ENCODE measurements at places on chromosomes 6 and 20.

- DNase-seq: no peak
These were observed 35.7 kb downstream of the RAB44 start for GRCh38 chr6:36733300-36733699.

DNA sequence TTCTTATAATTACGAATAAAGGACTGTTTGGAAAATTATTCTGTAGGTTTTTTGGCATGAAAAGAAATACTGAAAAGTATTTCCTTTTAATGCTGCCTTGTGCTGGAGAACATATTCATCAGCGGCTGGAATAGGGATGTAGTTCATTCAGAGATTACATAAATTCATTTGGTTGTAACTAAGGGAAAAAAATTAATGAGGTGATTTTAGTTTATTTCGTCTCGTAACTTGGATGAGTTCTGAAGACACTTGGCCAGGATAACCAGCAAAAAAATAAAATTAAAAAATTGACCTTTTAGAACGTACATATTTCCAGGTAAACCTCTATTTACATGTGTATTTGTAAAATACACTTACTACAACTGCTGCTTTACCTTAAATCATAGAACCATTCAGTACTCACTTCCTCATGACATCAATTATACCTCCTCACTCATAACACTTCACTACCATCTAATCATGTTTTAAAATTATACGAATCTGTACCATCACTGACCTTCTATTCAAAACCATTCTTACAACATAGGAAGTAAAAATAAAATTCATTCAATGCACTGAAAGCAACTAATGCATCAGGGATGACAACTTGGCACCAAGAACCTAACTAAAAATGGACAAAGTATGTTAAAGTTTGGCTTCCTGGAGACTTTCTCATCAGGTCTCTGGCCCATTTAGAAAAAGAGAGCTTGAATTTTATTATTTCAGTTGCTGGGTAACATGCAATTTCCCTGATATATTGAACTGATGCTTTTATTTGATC is 17.2 kb downstream of the KLHL31 start:
- no peak for DNase-seq

GRCh38 chr20:57774951-57775350 is 65.1 kb upstream of the PMEPA1 start:
- no peak for DNase-seq

DNA sequence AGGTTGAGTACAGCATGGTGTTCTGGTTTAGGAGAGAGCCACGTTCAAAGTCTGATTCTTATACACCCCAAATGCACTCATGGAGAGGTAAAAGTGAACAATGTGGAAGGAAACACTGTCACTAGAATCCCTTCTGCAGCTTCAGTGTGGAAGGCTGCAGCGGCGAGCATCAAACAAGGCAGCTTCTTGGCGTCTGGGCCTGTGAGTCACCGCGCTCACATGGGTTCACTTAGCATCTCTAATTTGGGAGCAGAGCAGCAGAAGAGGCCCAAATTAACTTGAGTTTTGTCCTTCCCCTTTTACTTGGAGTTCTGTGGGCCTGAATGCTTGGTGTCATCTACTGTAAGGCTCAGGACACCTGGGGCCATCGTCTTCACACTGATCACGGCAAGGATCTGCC is 10.9 kb upstream of the E2F1 start:
- DNase-seq: no peak

DNA sequence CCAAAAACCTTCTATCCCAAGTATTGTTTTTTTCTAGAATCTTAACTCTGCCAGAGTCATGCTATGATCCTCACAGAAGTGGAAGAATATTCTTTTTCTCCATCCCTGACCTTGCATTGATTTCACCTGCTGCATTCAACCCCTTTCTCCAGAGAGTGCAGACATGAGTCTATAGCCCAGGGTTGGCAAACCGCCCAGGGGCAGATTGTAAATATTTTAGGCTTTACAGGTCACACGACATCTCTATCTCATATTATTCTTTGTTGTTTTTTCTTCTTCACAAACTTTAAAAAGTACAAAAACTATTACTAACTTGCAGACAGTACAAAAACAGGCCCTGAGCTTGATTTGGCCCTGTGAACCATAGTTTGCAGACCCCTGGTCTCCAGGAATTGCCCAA is 112.1 kb upstream of the ASF1A start:
- no peak for DNase-seq

DNA sequence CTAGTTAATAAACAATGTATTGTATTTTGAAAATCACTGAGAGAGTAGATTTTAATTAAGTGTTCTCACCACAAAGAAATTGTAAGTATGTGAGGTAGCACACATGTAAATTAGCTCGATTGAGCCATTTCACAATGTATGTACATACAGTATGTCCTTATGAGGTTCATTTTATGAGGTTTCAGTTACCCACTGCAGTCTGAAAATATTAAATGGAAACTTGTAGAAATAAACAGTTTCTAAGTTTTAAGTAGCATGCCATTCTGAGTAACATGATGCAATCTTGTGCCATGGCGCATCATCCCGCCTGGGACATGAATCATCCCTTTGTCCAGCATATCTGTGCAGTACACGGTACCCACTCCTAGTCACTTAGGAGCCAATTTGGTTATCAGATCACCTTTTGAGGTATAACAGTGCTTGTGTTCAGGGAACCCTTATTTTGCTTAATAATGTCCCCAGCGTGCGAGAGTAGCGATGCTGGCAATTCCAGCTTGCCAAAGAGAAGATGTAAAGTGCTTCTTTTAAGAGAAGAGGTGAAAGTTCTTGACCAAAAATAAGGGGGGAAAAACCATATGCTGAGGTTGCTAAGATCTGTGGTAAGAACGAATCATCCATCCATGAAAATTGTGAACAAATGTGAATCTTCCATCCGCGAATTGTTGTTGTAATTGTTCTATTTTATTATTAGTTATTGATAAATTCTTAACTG is 64.7 kb downstream of the KCNS1 start:
- peak; percentile 44 for DNase-seq

DNA sequence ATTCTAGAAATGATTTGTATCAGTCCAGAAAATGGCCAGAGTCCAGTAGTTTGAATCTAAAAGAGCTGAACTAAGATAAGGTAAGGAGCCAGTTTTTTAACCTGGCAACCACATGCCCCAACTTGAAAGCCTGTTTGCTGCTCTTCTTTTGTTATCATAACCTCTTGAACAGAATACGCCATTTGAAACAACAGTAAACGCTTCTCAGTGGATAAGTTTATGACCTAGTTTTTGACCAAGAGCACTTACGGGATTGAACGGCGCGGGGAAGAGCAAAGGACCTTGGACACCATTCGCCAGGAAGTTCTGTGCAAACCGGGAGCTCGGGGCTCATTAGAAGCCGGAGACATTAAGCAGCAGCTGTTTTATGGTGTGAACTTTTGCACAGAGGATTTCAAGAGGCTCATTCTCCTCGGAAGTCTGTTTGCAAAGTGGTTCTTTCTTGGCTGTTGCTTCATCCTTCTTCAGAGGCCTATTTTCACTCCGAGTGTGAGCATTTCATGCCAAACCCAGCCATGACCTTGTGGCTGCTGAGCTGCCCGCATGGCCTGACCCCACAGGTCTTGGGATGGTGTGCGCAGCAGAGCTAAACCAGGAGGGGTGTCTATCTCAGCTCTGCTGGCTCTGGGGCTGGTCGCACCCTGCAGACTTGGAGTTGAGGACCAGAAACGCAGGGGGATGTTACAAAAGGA is 215.1 kb downstream of the SOX4 start:
- no peak for DNase-seq

GRCh38 chr6:87308970-87309369 is 13.4 kb upstream of the SMIM8 start:
- DNase-seq: no peak

- no peak for DNase-seq
These were observed 30.6 kb upstream of the ME1 start for GRCh38 chr6:83461438-83461837.

DNA sequence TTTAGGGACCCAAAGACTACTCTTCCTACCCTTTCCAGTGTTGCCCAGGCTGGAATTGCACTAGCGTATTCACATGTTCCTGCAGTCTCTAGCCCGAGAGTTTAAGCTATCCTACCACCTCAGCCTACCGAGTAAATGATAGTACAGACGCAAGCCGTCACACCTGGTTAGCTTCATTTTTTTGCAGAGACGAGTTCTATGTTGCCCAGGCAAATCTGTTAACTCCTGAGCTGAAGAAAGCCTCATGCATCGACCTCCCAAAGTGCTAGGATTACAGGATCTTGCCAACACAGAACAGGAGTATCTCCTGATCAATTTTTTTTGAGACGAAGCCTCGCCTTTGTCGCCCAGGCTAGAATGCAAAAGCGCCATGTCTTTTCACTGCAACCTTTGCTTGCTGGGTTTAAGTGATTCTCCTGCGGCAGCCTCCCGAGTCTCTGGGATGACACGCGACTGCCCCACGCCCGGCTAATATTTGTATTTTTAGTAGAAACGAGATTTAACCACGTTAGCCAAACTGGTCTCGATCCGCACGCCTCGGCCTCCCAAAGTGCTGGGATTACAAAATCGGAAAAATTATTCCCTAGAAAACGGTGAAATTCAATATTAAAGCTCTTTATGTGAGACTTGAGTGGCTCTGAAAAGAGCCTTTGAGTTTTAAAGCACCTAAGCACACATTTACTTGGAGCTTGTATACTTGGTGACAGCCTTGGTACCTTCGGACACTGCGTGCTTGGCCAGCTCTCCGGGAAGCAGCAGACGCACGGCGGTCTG is 128.5 kb downstream of the HFE start:
- peak; percentile 50 for DNase-seq

DNA sequence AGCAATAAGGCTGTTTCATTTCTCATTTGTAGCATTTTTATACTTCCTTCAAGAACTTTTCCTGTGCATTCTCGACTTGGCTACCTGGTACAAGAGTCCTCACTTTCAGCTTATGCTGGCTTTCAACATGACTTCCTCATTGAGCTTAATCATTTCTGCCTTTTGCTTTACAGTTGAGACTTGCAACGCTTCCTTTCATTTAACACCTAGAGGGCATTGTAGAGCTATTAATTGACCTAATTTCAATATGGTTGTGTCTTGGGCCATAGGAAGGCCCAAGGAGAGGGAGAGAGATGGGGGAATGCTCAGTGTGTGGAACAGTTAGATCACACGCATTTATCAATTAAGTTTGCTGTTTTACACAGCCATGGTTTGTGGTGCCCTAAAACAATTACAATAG is 37.2 kb downstream of the SLC22A2 start:
- peak; percentile 49 for DNase-seq

- no peak for DNase-seq
These were observed 437.4 kb upstream of the NRSN1 start for GRCh38 chr6:23688650-23689049.

- DNase-seq: no peak
These were observed 753.4 kb upstream of the MMS22L start for GRCh38 chr6:98036344-98036923.

DNA sequence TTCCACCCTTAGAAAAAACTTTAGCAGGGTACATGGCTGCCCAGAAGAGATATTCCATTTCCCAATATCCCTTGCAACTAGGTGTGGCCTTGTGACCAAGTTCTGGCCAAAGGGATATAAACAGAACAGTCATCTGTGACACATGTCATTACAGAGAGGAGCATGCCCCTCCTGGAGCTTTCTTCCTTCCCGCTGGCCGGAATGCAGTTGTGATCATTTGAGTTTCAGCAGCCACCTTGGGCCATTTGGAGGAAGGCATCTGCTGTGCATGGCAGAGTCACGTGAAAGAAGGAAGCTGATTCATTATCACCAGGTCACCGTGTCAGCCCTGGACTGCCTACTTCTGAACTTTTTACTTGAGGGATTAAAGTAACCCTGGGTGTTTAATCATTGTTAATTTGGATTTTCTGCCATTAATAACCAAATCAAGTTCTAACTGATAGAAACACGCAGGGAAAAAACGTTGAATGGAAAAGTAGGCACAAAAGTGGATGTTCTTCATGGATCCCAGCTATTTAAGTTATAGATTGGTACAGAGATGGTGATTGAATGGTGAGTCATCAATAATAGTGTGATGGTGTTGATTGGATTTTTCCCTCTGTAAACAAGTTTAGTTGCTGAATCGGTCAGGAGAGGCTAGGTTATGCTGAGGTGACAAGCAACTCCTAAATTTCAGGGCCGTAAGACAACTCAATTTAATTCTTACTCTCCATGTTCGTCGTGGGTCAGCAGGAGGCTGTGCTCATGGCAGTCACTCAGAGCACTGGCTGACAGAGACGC is 80.7 kb upstream of the CCDC167 start:
- no peak for DNase-seq

- DNase-seq: peak; percentile 21
These were observed at the start of gene STMND1 for GRCh38 chr6:17101422-17102257. Gene STMND1 (plus strand): TSS chr6:17102050. CDS start chr6:17102258, 208 bp downstream.

- DNase-seq: peak; percentile 44
These were observed 1.2 kb upstream of the CD24 start for GRCh38 chr6:106975738-106976064.

DNA sequence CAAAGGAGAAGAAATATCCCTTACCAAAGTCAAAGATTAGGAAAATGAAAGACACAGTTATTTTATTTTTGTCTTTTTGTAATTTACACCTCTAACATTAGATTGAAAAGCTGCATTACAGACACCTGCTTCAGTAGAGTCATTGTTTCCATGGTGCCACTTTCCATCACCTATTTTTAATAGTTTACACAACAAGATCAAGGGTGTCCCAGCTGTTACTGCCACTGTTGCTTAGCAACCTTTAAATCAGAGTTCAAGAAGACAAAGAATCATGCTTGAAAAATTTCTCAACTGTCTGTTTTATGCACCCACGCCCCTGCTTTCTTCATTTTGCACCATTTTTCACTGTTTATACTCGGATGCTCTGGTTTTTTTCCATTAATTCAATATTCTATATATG is 668.2 kb upstream of the GJE1 start:
- DNase-seq: peak; percentile 60

DNA sequence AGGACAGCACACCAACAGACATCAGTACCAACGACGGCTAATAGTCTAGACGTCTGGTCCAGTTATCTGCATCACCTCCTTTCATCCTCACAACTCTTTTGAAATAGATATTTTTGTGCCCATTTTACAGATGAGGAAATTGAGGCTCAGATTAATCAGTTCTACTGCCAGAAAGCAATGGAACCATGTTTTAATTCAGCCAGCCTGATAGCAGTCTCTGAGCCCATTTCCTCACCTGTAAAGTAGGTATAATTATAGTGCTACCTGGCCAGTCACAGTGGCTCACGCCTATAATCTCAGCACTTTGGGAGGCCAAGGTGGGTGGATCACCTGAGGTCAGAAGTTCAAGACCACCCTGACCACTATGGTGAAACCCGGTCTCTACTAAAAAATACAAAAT is 9.8 kb upstream of the BMP7 start:
- DNase-seq: no peak

DNA sequence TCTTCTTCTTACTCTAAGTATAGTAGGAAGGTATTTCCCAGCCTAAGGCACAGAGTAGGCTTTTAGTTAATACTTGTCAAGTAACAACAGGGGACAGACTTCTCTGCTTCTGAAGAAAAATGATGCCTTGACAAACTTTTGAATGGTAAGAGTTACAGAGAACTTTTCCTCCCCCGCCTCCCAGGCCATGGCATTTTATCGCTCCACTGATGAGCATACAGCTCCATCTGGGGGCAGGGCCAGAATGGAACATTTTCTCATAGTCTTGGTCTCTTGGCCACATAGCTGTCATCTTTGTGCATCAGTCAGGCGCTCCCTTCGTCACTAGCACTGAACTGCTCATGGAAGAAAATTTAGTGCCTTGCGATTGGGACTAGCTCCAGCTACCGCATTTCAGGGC is 1066.8 kb upstream of the CITED2 start:
- DNase-seq: peak; percentile 53
